ENCODE measurements at places on chromosomes 6 and 20.

DNA sequence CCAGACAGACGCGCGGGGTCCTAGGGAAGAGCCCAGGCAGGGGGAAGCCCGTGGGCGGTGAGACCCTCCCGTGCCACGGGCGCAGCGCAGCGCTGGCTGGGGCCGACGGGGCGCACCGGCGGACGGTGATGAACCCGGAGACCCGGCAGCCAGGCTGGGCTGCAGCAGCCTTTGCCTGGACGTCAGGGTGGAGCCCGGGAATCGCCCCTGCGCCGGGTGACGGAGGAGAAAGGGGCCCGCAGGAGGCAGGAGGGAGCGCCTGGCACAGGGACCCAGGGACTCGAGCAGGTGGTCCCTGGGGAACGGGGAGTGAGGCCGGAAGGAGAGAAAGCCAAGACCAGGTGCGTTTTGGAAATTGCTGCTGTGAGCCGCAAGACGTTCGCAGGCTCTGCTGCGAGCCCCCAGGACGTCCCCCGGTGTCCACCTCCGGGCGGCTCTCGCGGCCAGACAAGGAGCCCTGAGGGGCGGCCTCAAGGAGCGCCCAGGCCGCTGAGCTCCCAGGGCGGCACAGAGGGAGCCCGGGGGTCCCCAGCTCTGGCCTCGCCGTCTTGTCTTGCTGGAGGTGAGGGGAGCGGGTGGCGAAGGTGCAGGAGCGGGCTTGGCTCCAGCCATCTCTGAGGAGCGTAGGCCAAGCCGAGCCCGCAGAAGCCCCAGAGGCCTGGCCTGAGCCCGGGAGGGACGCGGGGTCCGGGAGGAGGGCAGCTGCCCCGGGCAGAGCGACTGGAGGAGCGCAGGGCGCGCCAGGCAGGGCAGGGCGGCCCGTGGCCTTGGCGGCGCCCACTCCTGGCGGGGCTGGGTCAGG is 191.2 kb upstream of the PDE10A start:
- no peak for DNase-seq

GRCh38 chr6:4397307-4397706 is 261.9 kb upstream of the ECI2 start:
- DNase-seq = no peak

DNA sequence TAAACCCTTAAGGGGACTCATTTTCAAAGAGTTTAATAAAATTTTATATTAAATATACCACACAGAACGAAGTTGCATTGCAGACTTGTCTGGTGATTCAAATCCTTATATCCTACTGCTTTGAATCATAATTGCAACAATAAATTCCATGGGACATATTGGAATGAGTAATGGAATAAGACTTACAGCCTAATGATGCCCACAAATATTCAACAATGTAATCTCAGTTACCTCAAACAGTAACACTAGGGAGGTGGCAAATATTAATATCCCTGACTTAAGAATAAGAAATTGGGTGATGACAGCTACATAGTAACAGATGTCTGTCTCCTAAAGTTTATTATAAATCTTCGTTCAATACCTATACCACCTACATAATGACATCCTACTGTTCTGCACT is 52.6 kb downstream of the BMP5 start:
- DNase-seq = no peak

DNA sequence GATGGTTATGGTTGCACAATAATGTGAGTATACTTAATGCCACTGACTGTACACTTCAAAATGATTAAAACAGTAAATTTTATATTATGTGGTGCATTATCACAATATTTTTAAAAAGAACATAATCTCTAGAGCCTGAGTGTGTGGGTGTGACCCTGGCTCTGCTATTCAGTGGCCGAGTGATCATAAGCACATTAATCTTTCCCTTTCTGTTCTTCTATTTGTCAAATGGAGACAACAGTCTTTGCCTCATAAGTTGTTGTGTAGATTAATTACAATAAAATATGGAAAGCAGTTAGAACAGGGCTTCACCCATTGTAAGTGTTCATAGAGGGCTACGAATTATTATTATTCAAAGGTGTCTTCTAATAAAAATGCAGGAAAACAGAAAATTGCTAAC is 548.6 kb downstream of the HTR1B start:
- DNase-seq = no peak

GRCh38 chr6:110542311-110543024 is 66.1 kb upstream of the SLC22A16 start:
- no peak for DNase-seq
